ENCODE measurements at places on chromosomes 6 and 20.

DNA sequence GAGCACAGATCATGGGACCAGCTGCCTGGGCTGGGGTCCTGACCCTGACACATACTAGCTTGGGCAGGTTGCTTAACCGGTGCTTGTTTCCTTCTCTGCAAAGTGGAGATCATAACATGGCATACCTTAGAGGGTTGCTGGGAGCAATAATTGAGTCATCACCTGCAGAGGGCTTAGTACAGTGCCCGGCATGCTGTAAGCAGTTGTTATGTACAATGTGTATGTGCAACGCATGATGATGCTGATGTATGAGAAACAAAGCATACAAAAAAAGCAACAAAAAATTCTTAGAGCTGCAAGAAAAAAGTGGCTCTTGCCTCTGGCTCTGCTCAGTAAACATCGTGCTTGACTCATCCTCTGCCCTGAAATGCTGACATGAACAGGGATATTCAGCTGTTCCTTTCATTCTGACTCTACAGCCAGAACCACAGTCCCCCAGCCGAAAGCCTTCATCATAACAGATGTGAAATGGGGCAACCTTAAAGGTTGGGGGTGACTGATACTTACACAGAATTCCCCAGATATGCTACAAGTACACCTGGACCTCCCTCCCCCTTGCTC lies 91.7 kb downstream of the CLIC5 start:
- DNase-seq = peak; percentile 92

DNA sequence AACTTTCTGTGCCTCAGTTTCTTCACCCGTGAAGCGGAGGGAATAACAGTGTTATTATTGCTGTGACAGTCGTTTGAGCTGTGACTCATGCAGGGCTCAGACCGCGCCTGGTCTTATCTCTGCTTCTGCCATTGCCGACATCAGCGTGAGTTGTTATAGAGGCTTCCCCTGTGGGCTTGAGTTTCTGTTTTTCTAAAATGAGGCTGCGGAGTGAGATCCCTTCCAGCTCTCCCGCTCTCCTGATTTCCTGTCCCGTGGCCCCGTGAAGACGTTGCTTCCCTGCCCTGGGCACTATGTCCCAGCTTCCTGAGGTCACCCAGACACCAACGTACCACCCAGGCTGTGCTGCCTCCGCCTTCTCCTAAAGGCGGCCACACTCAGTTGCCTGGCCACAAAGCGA lies 278.5 kb downstream of the BMP7 start:
- DNase-seq = no peak

DNA sequence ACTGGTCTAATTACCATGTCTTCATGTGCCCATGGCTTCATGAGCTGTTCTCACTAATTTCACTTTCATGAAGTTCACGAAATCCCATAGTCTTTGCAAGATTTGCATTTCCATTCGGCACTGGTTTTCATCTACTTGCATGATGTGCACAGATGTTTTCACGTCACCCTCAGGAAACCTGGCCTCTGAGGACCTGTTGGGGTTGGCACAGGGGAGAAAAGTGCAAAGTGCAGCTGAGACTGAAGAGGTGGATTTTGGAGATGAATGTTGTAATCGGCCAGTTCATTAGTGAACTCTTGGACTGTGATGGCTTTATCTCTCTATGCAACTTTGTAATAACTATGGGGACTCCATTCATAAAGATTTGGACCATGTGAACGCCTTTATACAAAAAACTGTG lies 80.2 kb upstream of the SULF2 start:
- DNase-seq = no peak

GRCh38 chr6:21556968-21557721 lies 36.4 kb upstream of the SOX4 start:
- peak; percentile 91 for DNase-seq

- DNase-seq = peak; percentile 18
Measured at GRCh38 chr20:63004607-63005364, 2.0 kb downstream of the BHLHE23 start.

DNA sequence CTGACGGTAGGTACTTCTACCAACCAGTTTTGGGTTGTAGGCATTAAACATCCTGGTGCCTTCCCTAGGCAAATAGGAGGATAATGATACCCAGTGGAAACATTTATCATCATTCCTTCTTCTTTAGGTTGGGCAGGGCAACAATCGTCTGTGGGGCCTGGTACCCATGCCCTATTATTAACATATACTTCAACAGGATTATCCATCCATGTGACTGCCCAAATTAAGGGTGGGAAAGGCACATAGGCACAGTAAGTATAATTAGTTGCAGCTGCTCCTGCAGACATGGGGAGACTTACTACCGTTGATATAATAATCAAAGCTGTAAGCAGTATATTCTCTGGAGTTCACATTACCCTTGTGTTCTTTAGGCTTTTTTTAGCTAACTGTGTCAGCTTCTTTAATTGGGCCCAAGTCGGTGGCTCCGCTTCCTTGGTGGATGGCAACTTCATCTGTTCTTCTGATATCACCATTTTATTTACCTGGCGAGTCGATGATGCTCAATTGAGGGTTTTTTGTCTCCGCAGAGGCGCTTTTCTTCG lies 16.8 kb downstream of the RPL7L1 start:
- no peak for DNase-seq

DNA sequence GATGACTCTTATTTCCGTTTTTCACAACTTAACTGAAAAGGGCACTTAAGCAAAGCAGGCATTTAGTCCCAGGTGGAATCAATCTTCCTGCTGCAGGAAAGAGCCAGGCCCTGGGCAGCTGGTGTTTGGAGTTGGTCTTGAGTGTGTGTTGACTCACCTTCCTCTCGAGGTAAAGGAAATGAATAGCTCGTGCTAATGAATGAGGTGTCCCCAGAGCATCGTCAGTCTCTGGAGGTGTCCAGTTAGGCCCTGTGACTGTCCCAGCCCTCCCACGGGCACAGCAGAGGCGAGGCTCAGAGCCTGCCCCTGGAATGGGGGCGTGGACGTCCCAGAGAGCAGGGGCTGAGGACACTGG lies 277.7 kb downstream of the NRN1 start:
- peak; percentile 94 for DNase-seq

- DNase-seq = peak; percentile 54
Measured at GRCh38 chr6:106890447-106890846, 84.1 kb downstream of the CD24 start.

DNA sequence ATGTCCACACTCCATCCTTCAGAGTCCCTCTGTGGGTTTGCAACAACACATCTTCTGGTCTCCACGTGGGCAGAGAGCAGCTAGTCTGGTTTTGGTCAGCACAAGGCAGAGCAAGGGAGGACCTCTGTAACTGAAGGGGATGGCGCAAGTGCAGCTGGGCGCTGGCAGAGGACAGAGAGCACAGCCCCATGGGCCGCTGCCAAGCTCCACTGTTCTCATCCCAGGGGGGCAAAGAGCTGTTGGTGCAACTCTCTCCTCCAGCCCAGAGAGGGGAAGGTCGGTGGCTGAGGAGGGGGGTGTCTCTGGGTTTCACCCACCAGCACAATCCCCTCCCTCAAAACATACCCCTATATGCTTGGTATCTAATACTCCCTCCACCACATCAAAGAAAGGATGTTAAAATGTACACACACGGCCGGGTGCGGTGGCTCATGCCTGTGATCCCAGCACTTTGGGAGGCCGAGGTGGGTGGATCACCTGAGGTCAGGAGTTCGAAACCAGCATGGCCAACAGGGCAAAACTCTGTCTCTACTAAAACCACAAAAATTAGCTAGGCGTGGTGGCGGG lies 9.1 kb downstream of the ATP9A start:
- DNase-seq = no peak

GRCh38 chr6:6741264-6741663 lies 152.7 kb downstream of the LY86 start:
- DNase-seq = no peak

GRCh38 chr6:160421854-160422253 lies 73.7 kb downstream of the SLC22A3 start:
- DNase-seq = no peak

DNA sequence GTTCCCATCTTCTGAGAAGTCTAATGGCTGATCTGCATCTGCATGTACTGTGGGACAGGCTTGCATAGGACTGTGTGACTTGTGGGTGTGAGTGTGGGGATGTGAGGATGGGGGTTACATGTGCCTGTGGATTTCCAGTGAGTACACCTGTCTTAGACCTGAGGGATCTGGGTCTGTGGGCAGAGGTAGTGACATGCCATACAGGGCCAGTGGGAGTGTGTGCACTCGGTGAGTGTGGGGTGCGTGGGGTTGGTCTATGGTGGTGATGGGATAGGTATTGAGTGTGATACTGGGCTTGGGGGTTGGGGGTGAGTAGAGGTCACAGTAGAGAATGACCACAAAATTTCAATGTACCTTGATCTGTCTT lies 41.7 kb downstream of the VEGFA start:
- DNase-seq = no peak
